ENCODE measurements at places on chromosomes 2 and 18.

GRCh38 chr18:65620076-65620696 is 130.6 kb upstream of the CDH7 start:
- no peak for DNase-seq

GRCh38 chr18:7645756-7646155 is 78.6 kb downstream of the PTPRM start:
- no peak for DNase-seq

DNA sequence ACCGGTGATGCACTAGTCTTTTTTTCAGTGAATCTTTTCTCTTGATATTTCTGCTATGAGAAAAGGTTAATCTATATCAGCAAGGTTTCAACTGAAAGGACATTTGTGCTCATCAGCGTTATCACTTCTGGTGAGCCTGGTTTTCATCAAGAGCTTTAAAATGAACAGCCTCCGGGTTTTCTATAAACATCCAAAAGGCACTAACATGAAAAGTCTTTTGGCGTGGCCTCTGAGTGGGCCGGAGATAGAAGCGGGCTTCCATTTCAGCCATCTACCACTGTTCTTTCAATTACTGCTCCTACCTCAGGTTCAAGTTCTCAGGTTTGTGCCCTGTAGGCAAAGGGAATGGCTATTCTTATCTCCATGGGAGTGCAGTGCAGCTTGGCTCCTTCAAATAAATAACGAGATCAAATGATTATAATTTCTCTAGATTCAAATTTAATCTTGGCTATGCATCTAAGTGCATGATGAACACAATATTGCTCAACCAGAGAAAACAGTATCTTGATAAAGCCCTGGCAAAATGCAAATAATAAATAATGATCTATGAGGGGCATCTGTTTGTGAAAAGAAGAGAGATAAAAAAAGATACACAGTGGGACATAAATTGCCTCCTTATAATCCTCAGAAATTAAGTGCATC is 314.8 kb downstream of the CDH2 start:
- DNase-seq = no peak

GRCh38 chr2:3956406-3956805 is 253.0 kb downstream of the DCDC2C start:
- DNase-seq = no peak

- DNase-seq = no peak
These were observed 66.2 kb upstream of the DLX2 start for GRCh38 chr2:172168917-172169346.

DNA sequence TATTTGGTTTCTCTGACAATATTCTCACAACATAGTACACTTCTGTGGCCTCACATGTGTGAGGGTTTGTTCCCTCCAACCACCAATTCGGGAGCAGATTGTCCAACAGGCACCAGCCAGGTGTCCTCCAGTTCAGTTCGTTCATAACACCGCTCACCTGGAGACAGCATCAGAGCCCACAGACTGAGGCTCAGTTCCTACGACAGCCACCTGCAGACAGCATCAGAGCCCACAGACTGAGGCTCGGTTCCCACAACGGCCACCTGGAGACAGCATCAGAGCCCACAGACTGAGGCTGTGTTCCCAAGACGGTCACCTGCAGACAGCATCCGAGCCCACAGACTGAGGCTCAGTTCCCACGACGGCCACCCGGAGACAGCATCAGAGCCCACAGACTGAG is 58.2 kb upstream of the SNTG2 start:
- DNase-seq = no peak

DNA sequence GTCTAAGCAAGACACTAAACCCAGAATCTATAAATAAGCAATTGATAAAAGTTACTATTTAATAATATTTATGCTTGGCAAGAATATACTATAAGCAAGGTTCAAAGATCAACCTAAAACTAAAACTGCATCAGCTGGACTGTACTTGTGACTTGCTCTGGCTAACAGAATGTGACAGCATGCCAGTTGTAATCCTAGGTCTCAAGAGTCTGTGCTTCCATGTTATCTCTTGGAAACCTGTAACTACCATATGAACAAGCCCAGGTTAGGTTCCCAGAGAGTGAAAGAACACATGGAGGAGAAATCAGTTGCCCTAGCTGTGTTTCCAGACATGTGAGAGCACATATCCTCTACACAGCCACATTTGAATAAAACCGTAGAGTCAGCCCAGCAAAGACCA is 297.4 kb downstream of the CDH2 start:
- no peak for DNase-seq

GRCh38 chr18:70288171-70288850 is 534 bp upstream of the SOCS6 start:
- peak; percentile 78 for DNase-seq

DNA sequence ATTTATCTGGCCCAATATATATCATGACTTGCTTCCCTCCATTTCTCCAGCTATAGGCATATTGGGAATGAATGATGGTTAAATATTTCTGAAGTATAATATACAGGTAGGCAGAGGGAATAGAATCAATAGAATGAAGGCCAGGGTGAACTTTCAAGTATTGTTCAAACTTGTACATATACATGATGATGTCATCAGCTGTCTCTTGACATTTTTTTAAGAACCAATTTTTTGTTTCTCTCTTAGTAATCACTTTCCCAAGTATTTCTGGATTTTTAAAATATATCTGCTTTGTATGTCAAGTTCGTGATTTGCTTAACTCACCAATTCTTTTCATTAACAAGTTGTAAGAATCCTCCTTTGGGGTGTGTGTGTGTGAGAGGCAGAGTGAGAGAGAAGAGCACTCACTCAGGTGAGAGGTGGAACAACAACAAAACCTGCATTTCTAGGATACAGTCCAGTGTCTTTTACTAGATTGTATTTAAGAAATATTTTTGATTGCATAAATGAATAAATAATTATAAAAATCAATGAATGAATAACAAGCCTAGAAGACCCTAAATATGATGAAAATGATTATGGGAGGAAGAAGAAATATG is 1239.1 kb downstream of the LRP1B start:
- DNase-seq = no peak

DNA sequence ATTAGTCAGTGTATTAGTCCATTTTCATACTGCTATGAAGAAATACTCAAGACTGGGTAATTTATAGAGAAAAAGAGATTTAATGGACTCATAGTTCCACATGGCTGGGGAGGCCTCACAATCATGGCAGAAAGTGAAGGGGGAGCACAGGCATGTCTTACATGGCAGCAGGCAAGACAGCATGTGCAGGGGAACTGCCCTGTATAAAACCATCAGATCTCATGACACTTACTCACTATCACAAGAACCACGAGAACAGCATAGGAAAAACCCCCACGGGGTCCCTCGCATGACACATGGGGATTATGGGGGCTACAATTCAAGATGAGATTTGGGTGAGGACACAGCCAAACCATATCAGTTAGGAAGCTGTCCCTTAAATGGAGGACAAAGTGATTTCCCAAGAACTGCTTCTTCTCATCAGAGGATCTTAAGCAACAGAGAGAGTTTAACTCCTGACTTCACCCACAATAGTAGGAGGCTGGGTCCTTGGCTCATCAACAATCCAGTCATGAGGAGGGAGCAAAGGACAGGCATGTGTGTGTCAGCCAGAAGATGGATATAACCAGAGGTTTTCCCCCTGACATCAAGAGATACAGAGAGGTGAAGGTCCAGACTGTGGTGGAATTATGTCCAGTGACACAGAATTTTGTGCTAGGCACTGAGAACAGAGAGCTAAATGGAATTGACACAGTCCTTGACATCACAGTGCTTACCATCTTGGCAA is 203.8 kb upstream of the SH3BP4 start:
- no peak for DNase-seq

DNA sequence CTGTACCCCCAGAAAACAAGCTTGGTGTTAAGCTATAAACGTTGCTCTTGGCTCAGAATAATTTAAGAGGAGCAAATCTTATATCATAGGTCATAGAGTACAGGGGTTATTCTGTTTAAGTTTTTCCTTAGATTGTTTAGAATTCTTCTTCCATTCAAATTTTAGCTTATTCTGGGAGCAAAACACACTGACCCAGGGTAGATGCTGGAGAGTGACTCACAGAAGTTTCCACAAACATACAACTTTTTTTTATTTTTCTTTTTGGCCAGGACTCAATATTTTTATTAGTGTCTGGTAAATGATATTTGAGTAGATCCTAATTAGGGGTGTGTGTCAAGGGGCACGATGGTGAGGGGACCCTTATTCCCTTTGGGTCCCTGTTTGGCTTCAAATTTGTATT is 71.5 kb upstream of the PSME4 start:
- no peak for DNase-seq

GRCh38 chr2:40363631-40364030 is 88.3 kb downstream of the SLC8A1 start:
- DNase-seq = no peak

DNA sequence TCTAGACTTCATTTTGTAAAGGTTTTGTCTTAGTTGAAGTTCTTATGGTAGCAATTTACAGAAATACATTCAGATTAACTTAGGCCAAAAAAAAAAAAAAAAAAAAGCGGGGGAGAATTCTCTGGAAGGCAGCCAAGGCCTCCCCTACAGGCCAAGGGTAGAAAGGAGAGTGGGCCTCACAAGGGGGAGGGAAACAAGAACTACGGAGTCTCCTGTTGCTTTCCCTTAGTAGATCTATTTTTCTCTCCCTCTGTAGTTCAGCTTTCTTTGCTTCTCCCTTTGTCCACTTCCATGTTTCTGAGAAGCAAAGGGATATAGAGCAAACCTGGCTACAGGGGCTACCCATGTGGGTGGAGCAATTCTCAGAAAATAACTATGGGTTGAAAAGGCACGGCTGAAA is 2.4 kb upstream of the STK11IP start:
- DNase-seq = no peak

DNA sequence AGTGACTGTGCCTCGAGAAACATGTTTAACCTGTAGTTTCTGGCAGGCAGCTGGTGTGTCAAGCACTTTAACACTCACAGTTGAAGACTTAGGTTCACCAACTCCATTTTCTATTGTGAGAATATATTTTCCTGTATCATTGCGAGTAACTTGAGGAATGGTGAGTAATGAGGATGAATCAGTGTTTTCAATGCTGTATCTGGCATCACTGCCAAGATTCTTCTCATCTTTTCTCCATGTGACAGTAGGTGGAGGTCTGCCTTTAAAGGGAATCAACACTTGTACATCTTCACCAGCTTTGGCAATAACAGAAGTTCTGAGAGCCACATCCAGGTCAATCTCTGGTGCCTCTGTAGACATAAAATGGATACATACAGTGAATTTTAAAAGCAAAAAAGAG is 72.8 kb downstream of the PLEKHA3 start:
- DNase-seq = no peak

- no peak for DNase-seq
These were observed 29.2 kb upstream of the ACVR1C start for GRCh38 chr2:157657858-157658257.

DNA sequence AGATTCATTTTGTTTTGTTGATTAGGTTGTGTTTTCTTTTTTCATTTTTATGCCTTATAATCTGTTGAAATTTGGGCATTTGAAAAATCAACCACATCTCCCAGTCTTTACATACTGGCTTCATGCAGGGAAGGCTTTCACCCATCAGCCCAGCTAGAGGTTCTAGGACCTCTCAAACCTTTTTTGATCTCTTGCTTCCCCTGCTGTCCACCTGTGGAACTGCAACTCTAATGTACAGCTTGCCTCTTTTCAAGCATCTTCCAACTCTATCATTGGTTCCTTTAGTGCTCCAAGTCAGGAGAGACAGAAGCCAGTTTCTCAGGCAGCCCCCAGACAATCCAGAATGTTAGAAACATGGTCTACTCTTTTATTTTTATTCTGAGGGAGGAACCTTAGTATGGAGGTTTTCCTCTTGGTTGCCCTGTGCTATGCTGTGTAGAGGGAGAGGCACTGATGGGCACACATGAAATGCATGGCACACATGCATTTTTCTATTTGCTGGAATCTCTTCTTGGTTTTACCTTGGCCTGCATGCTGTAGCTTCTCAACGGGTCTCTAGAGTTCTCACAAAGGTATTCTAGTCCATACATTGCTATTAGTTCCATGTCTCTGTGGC is 107.2 kb upstream of the L3MBTL4 start:
- no peak for DNase-seq

GRCh38 chr2:40752796-40753195 is 300.9 kb upstream of the SLC8A1 start:
- DNase-seq = no peak

DNA sequence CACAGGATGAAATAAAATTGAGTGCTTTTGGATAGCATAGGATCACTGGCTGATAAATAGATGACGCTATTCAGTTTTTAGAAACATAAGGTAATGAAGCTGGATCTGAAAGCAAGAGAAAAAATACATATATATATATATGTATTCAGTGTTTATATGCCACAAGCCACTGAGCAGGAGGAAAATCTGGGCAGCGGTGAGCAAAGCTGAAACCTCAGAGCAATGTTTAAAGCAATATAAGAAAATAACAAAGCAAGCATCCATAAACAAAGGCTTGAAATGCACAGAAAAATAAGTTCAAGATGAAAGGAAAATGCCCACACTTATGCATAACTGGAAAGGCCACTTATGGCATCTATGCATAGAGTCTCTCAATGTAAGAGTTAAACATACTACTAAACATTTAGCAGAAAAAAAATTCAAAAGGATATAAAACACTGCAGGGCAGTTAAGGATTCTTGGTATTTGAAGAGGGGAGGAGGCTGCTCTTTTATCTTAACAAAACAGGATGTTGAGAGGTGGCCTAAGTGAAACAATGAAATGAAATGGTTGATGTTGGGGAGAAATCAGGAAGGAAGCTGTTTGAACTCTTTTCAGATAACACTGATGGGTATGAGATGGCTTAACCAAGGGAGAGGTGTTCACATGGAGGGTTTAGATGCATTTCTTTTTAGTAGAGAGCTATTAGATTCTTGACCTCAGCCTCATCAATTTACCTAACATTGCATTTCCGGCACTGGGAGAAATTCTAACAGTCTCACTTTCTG is 129.1 kb downstream of the ARHGAP15 start:
- no peak for DNase-seq

DNA sequence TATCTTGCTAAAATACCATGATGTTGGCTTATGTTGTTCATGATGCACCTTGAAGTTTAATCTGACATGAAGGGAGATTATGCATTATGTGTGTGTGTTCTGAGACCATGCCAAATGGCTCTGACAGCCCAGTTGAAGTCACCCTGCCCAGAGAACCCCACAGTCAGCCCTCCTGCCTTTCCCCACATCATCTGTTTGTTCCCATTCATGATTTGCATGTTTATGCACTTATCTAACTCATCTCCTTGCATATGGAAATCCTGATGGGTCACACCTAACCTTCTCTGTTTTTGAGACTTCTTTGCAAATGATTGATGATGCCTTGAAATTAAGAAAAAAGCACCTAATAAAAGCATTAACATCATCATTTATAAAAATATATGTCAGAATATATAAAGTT is 752.2 kb downstream of the GALR1 start:
- no peak for DNase-seq

DNA sequence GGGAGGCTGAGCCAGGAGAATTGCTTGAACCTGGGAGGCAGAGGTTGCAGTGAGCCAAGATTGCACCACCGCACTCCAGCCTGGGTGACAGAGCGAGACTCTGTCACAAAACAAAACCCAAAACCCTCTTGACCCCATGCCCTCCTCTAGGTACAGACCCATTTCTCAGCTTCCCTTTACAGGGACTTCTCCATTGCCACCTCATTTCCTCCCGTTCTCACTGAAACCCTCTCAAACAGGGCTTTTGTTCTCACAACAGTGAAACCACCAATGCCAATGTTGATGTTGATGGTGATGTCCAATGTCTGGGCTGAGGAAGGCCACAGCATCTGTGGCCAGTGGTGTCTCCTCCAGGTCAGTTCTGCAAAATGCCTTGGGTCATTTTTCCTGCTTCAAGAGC is 69.0 kb upstream of the ZCCHC2 start:
- DNase-seq = no peak

- no peak for DNase-seq
These were observed 33.7 kb downstream of the MTERF4 start for GRCh38 chr2:241068136-241068941.

- no peak for DNase-seq
These were observed 12.9 kb downstream of the ADCY3 start for GRCh38 chr2:24907116-24907515.
